Activated CD8-positive, alpha-beta T cell treated with anti-CD3 and anti-CD28 coated beads, Interleukin-2, amount 10 ng/mL, durations not matched to agents 7 days and 5 days (primary cell): ENCODE measurements at places on chromosomes 5 and 9.

DNA sequence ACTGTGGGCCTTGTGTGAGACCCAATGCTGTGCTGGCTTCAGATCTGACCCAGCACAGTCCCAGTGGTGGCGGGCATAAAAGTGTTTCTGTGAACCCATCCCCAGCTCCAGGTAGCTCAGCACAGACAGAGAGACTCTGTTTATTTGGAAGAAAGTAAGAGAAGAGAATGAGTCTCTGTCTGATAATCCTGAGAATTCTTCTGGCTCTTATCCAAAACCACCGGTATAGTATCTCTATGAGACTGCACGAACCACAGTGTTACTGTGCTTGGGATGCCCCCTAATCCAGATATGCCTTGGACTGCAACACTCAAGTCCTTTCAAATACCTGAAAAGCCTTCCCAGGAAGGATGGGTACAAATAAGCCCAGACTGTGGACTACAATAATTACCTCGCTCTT, 1660.8 kb upstream of the ACO1 start:
- no peak for DNase-seq

- no peak for DNase-seq
These were observed 69.7 kb upstream of the APC start for GRCh38 chr5:112668016-112668415.

GRCh38 chr9:71303351-71303750, 181.9 kb upstream of the TRPM3 start:
- no peak for DNase-seq

DNA sequence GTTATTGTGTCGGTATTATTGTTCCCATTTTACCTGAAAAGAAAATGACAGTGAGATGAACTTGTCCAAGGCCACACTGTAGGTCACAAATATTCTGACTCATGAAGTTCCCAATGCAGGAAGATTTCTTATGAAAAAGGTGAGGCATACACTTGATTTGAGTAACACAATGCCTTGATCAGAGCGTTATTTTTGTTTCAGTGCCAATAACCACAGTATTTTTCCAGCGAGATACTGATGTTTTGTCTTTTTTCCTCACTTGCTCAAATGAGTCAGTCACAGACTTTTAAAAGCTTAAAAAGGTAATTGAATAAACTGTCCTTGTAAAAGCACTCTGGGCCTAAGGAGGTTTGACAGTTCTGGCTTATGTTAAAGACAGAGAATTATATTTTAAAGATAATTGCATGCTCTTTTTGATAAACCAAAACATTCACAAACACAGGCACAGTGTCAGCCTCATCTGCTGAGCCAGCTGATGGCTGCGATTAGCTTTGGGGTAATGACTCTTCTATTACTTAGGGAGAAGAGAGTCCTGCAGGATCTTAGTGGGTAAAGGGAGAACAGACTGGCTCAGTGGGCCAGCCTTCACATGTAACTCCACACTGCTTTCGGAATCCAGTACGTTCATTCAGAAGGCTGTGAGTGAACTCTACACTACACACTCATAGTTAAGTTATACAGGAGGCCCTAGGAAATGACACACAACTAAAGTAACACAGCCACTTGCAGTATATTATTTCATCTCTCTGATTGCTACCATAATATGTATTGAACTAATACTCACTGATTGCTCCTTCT, 165.5 kb upstream of the CD180 start:
- no peak for DNase-seq

DNA sequence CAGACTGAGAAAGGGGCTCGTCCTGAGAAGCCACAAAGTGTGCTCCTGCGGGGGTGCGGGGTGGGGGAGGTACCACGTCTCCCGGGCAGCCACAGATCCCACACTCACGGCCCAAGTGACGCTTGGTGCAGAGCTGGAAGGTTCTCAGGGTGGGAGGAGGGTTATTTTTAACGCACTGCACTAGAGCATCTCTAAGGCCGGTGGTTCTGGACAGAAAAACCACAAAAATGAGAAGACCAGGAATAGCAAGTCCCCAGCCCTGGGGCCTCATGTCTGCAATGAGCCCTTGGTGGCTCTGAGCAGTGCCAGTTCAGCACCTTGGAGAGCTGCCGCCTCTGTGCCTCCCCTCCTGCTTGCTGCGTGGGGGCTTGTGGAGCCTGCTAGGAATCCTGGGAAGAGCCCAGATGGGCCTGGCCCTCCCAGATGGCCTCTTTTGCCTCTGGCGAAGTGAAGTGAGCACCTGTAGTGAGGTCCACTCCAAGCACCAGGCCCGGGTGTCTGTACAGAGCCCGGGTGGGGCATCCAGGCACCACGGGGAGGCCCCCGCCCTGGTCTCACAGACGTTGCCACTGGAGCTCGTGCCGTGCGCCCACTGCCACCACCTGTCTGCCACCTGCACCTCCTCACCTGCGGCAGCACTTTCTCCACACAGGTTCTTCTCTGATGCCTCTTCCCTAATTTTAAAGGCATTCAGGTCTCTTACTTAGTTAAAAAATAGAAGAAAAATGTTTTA, 48.9 kb upstream of the CACNA1B start:
- DNase-seq = peak; percentile 40

- peak; percentile 64 for DNase-seq
These were observed 14.4 kb downstream of the FGD3 start for GRCh38 chr9:92961627-92962302.

DNA sequence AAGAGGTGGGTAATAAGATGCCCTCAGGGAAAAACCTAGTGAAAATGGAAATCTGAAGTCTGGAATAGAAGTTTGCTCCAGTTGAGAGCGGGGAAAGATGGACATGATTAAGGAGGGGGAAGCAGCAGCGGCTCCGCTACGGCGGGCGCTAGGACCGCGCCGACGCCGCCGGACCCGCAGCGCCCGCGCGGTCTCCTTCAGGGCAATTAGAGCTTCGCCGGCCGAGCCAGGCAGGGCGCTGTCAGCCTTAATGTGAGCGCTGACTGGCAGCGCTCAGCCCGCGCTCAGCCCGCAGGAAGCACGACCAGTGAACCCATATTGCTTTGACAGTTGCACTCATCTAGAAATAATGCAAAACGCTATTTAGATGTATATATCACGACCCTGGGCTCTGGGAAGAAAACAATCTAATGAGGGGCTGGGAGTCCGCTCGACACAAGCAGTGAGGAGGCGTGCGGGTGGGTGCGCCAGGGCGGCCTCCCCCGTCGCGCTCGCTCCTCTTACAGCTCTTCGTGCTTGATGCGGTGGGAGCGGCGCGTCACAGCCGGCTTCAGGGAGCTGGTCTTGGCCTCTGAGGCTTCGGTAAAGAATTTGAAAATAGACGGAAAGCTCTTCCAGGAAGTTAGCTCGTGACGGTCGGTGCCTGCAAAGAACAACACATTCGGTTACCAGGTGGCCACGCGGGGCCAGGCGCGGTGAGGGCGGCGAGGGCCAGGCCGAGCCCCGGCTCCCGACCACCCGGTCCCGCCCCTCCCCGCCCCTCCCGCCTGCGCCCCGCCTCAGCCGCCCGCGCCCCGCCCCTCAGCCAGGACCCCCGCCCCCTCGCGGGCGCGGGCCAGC, 37.7 kb downstream of the NR2F1 start:
- peak; percentile 66 for DNase-seq
